ENCODE measurements at places on chromosomes 3 and 15.
A peak's percentile ranks its signal among the peaks of the same experiment; 100 is the strongest.

DNA sequence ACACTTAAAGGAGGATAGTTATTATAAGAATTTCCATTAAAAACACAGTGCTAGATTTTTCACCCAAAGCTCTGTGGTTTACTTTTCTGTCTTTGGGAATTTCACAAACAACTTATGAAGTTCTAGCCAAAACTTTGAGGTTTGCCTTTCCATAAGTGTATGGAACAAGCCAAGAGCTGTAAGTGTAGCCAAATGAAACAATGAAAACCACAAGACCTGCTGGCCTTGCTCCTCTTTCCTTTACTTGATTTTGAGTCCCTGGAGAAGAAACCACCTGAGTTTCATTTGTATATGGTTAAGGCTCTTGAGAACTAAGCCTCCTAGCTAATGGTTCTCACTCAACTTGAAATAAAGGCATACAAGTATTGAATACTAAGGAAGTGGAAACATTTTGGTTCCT lies 365.3 kb upstream of the EPHA3 start:
- no peak for DNase-seq

DNA sequence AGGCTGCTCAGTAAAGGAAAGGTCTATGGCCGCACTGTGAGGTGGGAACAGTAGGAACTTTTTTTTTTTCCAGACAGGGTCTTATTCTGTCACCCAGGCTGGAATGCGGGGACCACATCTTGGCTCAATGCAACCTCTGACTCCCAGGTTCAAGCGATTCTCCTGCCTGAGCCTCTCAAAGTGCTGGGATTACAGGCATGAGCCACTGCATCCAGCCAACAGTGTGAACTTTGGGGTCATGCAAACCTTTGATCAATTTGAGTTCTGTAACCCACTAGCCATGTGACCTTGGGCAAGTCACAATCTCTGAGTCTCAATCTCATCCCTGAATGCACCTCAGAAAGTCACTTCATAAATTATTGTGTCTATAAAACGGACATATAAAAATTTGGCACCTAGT lies 286.8 kb upstream of the CTNNB1 start:
- no peak for DNase-seq

GRCh38 chr15:30072630-30073029 lies 10.1 kb upstream of the GOLGA8J start:
- DNase-seq = no peak

DNA sequence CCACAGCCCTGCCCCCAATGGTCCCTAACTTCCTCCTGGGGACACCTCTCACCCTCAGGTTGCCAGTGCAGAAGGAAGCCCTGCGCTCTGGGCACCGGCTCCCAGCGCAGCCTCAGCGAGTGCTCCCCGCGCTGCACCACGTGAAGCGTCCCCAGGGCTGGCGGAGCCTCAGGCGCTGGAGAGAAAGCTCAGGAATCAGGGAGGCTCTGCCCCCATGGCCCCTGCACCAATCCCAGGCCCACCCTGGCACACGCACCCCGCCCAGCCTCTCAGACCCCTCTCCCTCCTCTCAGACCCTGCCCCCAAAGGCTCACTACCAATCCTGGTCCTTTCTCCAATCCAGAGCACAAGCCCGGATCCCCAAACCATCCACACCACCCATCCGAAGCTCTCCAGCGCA lies 6.9 kb downstream of the COL7A1 start:
- DNase-seq = no peak

GRCh38 chr15:65913631-65914199 lies 44.4 kb downstream of the RAB11A start:
- no peak for DNase-seq

GRCh38 chr15:92449476-92449875 lies 55.8 kb downstream of the ST8SIA2 start:
- no peak for DNase-seq

- DNase-seq = no peak
Observed at GRCh38 chr3:138460536-138461205, 26.3 kb downstream of the ESYT3 start.

DNA sequence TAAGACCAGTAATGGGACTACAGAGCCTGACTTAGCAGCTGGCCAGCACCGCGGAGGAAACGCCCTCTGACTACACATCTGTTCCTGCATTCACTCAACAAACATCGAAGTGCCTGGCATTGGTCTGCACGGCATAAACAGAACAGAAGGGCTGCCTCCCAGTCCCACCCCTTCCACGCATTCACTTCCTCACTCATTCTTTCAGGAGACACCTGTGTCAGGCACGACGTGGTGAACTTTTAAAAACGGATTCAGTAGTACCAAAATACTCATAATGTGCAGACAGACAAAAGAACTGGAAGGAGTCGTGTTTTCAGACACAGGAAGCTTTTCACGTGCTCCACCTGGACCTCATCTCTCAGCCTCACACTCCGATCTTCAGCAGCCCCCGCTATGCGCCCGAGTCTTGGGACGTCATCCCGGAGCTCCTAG lies 123.3 kb downstream of the XXYLT1 start:
- no peak for DNase-seq

DNA sequence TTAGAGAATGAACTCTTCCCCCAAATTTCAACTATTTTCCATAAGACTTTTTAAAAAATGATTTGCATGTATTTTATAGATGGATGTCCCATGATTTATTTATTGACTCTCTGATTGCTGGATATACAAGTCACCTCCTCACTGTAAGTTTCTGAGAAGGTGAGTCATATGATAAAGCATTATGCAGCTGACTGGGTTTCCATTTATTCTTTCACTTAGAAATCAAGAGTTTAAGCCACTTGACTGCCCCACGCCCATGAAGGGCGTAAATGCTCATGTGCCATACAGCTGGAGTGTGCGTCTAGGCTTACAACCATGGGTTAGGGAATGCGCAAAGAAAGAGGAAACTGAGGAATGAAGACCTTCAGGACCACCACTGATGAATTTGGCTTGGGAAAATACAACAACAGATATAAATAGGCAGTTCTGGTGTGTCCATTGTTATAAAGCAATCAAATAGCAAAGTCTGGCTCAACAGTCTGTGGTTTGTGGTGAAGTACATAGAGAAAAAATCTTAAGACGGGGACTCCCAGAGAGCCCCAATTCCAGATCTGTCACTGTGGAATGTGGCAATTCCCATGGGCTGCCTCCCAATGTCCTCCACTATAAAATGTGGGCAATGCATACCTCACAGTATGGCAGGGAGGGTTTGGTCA lies 20.3 kb downstream of the SLCO2A1 start:
- no peak for DNase-seq

- no peak for DNase-seq
Observed at GRCh38 chr15:62934236-62934971, 108.1 kb upstream of the TPM1 start.

GRCh38 chr3:186783731-186784515 lies 546 bp downstream of the EIF4A2 start:
- DNase-seq = peak; percentile 77

- DNase-seq = peak; percentile 91
Observed at GRCh38 chr3:38738630-38739395, 77.2 kb downstream of the SCN10A start.

DNA sequence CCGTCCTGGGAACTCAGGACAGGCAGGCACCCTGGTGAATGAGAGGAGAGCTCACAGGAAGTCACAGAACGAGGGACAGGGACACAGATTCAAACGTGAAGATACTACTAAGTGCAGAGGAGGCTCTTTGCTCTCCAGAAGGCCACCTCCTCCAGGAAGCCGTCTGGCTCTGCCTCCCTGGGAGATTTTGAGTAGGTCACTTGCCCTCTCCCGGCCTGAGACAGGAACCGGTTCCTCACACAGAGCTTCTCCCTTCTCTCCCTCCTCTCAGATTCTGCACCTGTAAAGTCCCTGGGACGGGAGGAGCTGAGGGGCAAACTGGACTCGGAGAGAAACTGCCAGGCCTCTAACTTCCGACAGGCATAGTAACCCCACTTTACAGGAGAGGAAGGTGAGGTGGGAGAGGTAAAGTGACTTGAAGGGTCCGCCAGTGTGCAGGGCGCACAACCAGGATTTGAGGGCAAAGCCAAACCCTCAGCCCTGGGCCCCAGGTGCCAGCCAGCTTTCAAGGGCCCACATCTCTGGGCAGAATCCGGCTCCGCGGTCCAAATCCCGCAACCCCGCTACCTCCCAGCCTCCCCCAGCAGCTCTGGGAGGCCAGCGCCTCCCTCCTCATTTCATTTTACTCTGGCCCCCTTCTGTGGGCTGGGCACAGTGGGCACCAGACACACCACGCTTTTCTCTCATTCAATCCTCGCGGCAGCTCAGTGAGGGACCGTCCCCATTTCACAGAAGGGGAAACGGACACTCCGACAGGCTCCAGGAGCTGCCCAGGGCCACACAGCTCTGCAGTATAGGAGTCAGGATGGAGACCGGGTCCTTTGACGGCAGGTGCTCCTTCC lies 150.2 kb downstream of the SMAD6 start:
- no peak for DNase-seq

DNA sequence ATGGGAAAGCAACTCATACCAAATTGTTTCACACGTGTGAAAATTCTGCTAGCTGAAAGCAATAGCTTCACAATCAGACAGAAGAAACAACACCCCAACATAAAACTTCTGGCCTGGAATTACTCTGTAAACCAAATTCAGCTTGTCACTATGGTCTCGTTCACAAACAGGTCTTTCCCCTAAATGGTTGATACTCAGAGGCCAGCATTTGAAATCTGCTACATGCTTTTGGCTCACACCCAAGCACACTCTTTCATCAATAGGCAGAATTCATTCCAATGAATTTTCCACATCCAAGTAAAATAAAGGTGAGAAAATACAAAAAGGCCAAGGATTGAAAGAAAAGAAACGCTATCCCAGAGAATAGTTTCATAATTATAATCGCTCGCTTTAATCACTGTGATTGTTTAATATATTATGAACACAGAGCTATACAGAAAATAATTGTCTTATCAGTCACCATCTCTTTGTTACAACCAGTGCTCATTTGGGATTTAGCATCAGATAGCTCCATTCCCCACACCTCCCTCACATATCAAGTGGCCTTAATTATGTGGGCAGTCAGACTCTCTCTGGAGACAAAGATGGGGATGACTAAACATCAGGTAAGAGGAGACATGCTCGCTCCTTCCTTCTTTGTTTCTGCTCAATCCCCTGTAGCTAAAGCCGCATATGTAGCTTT lies 503.8 kb upstream of the ARRDC4 start:
- DNase-seq = no peak

DNA sequence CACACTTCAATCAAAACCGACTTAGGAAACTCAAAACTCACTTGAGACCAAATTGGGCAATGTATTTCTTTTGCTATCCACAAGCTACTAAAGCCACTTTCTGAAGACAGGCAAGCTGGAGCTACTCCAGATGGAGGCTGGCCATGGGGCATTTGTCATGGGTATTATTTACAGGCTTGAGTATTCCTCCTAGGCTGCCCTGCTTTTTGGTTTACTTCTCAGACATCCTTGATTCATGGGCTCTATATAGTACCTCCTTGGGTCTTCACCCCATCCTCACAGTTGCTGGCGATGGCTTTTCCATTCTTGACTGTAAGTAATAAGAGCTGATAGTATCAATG lies 18.6 kb upstream of the SYNM start:
- DNase-seq = no peak

DNA sequence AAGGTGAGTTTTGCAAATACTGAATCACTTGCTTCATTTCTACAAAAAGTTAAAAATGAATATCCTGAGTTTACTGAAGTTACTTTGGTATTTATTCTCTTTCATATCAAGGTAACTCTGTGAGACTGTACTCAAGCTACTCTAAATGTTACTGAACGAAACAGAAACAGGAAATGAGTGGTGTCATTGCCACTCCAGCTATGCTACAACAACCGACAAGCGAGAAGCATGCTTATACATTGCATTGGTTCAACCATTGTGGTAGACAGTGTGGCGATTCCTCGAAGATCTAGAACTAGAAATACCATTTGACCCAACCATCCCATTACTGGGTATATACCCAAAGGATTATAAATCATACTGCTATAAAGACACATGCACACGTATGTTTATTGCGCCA lies 313.2 kb upstream of the THBS1 start:
- no peak for DNase-seq

DNA sequence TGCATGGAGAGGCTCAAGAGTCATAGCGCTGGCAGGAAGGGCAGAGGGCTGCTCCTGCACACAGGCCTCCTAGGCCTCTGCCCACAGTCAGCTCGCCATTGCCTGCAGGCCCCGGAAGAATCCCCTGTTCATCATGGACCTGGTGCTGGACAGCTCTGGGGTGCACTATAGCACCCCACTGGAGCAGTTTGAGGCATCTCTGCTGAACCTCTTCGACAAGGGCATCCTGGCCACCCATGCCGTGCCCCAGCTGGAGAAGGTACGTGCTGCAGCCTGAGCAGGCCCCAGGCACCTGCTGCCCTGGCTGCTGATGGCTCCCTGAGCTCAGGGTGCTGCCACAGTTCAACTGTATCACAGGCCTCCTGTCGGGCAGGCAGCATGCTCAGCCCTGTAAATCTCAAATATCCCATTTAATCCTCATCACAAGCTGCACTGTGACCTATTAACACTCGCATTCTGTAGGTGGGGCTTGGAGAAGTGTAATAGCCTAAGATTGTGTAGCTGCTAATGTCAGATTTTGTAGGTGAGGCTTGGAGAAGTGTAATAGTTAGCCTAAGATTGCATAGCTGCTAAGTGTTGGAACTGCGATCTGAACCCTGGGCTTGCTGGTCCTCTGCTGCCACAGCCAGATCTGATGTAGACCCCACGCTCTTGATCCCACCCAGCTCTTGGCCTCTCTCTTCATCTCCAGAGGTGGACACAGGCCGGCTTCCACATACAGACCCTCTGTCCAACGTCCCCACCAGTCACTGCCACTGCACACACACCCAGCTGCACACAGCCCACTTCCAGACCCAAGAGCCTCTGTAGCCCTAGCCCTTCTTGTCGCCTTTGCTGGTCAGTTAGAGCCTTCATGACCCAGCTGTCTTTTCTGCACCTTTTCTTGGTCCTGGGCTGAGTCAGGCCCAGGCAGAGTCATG lies 31.9 kb downstream of the DNAH1 start:
- DNase-seq = no peak

DNA sequence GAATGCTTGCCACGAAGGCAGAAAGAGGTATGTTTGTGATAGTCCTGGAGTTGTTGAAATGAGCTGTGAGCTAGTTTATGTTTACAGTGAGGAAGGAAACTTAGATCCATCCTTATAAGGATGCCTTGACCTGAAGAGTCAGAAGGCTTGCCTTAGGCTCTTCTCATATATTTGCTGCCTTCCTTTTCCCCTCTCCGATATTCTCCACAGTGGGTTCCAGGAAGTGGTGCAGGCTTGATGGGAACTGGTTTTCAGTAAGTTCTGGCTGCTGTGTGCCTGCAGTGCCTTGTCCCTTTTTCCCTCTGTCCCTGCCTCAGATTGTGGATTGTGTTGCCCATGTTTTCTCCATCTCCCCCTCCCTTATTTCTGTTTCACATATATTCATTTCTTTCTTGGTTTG lies 287.3 kb upstream of the UBE2E1 start:
- DNase-seq = no peak
